ENCODE measurements at places on chromosomes 16 and 17.
A peak's percentile ranks its signal among the peaks of the same experiment; 100 is the strongest.

DNA sequence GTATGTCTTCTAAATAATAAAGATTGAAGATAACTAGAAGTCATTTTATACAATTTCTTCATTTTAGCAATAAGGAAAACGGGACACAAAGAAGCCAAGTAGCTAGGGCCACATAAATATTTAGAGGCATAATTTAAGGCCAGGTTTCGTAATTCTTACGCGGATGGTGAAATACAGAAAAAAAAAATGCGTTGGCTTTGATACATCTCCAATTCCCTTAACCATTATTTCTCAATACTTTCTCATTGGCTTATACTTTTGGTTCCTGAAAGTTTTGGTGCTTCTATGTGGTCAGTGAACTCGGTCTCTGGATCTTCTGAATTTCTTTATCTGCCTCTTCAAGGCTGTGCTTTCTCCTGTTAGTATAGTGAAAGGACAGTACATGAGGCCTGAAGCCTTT is 888.1 kb downstream of the KCNJ2 start:
- DNase-seq = peak; percentile 62

GRCh38 chr16:85582229-85582991 is 30.7 kb upstream of the GSE1 start:
- no peak for DNase-seq

DNA sequence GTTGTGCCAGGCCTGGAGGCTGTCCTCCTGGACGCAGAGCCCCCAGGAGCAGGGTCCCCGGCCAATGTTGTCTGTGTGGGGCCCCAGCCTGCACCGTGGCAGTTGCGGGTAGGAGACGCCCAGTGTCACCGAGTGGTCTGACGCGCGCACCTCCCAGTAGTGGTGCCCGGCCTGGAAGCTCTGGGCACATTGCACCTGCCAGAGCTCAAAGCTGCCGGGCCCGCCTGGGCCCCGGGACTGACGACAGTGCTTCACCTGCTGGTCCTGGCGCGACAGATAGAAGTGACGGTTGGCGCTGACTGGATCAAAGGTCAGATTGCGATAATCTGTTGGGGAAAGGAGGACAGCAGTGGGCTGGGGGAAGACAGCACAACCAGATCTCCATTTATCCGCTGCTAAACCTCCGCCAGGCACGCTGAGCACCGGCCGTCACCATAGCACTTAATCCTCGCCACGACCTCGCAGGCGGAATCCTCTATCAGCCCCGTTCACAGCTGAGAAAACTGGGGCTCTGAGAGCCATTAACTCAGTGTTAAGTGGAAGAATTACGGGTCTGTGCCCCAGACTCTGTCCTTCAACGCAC is 5.6 kb downstream of the TRIM65 start:
- DNase-seq = no peak

- no peak for DNase-seq
Measured at GRCh38 chr16:58379736-58380135, 12.5 kb upstream of the GINS3 start.

GRCh38 chr17:82848022-82848592 is 8.3 kb upstream of the ZNF750 start:
- peak; percentile 90 for DNase-seq

DNA sequence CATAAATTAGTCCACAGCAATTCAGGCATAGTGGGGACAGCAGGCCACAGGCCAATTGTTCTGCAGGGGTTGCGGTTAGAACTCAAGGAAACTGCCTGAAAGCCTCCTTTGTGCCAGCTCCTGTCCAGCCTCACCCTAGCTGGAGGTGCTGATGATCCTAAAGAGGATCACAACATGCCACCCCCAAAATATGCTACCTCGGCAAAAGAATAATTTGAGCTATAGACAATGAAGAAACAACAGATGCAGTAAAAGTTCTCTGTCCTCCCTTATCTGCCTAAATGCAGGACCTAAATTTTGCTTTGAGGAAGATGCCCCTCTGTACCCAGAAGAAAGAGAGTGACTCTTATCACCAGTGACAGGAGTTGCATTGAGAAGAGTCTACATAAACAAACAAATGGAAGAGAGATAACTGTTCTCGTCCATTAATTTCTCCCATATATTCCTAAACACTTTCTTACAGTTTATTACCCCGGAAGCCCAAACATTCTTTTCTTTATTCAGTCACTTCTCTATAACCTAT is 14.7 kb downstream of the ALOX15 start:
- no peak for DNase-seq
